ENCODE measurements at places on chromosomes 13 and 19. TPM values are rescaled to one million over a fixed set of nuclear protein-coding genes. Genes with fewer than 3 reads are reported as not detected.

Gene PRTN3
- 34.7 TPM for total RNA-seq

Gene PGPEP1
- total RNA-seq, result 47.7 TPM

Gene NKPD1
- 1.6 TPM for total RNA-seq

Gene TMEM143
- total RNA-seq, result 6.2 TPM

Gene TMEM86B
- 12.4 TPM for total RNA-seq

Gene SRRM5
- total RNA-seq, result under 0.01 TPM

Gene LGALS14
- under 0.01 TPM for total RNA-seq

Gene ZNF558
- total RNA-seq, result 32.9 TPM
